ENCODE measurements at places on chromosomes 1 and 21.

GRCh38 chr1:241888232-241888631 is 40.2 kb downstream of the EXO1 start:
- no peak for DNase-seq

DNA sequence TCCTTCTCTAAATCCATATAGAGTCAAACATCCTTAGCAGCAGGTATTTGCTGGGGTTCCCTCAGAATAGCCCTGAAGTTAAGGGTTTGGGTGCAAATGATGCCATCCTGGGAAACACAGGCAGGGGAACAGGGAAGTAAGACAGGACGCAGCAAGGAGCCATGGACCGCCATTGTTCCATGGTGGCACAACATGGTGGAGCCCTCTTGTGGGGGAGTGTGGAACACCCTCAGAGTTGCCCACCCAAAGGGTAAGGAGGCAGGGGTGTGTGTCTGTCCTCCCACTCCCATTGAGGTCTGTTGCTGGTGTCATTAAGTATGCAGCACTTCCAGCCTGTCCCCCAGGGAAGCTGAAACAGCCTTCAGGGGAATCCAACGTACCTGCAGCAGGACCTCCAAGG is 20.4 kb upstream of the RCAN1 start:
- DNase-seq: no peak

DNA sequence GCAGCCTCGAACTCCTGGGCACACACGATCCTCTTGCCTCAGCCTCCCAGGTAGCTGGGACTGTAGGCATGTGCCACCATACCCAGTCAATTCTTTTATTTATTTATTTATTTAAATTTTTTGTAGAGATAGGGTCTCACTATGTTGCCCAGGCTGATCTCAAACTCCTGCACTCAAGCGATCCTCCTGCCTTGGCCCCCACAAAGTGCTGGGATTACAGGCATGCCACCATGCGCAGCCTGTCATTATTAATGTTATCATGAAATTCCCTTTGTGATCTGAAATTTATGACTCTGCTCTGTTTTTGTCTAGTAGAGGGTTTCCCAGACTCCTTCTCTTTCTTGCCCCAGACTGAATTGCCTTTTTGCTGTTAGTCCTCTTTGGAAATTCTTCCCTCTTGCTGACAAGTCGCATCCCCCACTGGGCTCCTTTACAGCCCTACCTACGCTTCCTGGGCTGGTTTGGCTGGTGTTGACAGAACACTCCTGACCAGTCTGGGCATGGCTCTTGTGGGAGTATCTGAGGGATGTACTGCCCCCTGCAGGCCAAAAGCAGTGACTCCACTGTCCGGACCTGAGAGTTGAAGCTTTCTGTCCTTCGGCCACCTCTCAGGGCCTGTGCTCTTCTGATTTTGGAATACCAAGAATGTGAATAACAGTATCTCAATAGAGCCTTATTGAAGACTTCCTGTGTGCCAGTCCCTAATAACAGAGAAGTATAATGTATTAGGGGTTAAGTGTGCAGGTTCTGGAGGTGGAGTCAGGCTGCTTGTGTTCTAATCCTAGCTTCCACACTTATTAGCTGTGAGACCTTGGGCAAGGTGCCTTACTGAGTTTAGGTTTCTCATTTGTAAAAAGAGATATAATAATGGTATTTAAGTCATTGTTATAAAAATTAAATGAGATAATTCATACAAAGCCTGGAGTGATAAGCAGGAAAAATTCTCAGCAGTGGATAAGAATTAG is 28.2 kb downstream of the TCEANC2 start:
- peak; percentile 50 for DNase-seq

GRCh38 chr1:23424293-23425192 is at the start of gene TCEA3:
TSS of gene TCEA3 (minus strand) at chr1:23424748. CDS start at chr1:23424633, 115 bp downstream.
- DNase-seq: peak; percentile 37

- no peak for DNase-seq
Observed at GRCh38 chr1:92095874-92096273, 15.7 kb downstream of the BTBD8 start.

- DNase-seq: peak; percentile 71
Observed at GRCh38 chr1:111920221-111921024, 69.0 kb downstream of the KCND3 start.

GRCh38 chr1:115320377-115320776 is 17.7 kb downstream of the NGF start:
- no peak for DNase-seq

GRCh38 chr1:168320800-168321450 is 40.2 kb downstream of the TBX19 start:
- peak; percentile 87 for DNase-seq

- no peak for DNase-seq
Observed at GRCh38 chr1:8367571-8368194, 49.8 kb downstream of the SLC45A1 start.

- DNase-seq: peak; percentile 99
Observed at GRCh38 chr1:153566414-153567371, 1.0 kb upstream of the S100A2 start.

- no peak for DNase-seq
Observed at GRCh38 chr1:212976586-212976985, 26.2 kb downstream of the VASH2 start.

GRCh38 chr1:217228689-217229088 is 402.2 kb downstream of the GPATCH2 start:
- DNase-seq: no peak

GRCh38 chr21:42834726-42835191 is 44.6 kb downstream of the WDR4 start:
- DNase-seq: no peak

- DNase-seq: no peak
Observed at GRCh38 chr1:111480674-111481073, 6.9 kb downstream of the C1orf162 start.

GRCh38 chr1:100130552-100131077 is 2.1 kb downstream of the SASS6 start:
- DNase-seq: peak; percentile 2

DNA sequence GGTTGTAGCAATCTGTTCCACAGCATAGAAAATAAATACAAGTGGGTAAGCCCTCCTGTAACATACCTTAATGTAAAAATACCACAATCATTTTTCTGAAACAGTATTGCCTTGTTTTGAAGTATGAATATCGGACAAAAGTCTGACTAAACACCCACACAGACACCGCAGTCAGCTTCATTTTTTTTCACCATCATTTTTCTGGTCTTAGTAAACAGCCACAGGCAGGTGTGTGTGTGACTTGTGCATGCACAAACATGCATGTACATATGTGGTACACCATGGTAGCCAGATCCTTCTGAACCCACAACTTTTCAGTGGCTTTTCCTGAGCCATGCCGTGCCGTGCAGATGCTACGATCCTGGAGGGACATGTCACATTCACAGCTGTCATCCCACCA is 261.7 kb downstream of the PCP4 start:
- DNase-seq: no peak

DNA sequence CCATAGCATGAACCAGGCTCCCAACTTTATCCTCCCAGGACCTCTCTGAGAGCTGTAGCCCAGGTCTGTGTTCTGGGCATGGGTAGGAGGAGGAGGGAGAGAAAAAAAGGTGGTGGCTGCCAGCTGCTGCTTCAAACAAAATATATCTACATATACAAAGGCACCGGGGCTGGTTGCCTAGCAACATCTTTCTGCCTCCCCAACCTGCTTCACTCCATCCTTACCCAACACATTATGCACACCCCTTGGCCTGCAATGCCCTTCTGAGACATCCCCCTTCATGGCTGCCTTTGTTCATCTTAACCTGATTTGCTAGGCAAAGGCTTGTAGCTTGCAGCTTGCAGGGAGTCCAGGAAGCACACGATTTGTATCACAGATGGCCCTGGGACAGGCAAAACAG is 27.2 kb upstream of the ATP1A1 start:
- DNase-seq: no peak

DNA sequence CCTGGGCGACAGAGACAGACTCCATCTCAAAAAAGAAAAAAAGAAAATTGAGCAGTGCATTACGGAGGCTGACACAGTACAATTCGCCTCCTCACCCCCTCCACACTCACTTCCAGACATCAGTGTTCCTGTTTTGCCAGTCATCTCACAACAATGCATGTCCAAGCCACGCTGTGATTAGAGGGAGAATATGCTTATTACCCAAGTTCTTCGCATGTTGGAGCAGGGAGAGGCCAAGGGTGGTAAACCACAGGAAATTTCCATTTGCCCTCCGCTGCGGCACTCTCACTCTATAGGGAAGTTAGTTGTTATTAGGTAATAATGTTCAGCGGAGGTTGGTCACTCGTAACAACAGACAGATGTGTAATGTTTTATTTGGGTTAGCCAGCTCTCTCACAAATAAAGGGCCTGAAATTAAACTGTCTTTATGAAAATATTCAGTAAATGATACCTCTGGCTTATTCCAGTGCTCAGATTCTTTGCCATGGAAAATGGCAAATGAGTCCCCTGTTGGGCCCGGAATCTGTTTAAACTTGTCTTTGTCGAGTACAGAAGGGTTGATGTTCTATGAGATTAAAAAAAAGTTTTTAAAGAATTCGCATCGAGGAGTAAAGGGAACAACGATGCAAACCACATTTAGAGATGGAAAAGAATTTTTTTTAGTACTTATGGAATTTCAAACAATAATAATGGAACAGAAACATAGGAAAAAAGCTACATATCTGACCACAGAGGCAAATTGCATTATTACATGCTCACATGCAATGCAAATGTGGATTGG is 33.1 kb downstream of the KCNJ15 start:
- peak; percentile 99 for DNase-seq

DNA sequence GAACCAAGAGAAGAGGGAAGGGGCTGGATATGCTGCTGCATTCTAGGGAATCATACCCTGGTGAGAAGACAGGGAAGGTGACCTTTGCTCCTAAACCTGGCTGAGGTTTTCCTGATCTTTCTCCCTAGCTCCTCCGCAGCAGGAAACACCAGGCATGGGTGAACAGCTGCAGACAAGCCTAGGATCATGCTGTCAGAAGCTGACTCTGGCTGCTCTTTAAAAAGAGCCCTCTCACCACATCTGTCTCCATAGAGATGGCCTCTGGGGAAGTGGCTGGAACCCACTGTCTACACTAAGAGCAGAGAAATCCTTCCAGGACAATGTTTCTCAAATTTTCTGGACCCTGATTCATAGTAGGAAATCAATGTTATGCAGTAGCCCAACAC is 57.6 kb downstream of the CD34 start:
- no peak for DNase-seq

DNA sequence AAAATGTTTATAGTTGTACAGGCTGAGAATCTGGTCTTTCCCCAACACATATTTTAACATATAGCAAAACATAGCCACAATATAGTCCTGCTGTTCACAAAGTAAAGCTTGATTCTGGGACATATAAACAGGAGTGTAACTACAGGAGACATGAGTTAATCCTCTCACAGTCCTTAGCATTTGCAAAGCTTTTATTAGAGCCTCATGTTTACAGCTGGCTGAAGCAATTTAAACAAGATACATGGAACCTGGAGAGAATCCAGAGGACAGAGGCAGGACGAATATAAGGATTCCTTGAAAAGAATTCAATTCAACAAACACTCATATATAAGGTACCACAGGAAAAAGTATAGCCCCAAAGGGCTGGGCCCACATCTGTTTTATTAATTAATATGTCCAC is 163.4 kb downstream of the ADGRL4 start:
- no peak for DNase-seq

GRCh38 chr1:94832446-94832845 is 12.3 kb downstream of the SLC44A3 start:
- no peak for DNase-seq

DNA sequence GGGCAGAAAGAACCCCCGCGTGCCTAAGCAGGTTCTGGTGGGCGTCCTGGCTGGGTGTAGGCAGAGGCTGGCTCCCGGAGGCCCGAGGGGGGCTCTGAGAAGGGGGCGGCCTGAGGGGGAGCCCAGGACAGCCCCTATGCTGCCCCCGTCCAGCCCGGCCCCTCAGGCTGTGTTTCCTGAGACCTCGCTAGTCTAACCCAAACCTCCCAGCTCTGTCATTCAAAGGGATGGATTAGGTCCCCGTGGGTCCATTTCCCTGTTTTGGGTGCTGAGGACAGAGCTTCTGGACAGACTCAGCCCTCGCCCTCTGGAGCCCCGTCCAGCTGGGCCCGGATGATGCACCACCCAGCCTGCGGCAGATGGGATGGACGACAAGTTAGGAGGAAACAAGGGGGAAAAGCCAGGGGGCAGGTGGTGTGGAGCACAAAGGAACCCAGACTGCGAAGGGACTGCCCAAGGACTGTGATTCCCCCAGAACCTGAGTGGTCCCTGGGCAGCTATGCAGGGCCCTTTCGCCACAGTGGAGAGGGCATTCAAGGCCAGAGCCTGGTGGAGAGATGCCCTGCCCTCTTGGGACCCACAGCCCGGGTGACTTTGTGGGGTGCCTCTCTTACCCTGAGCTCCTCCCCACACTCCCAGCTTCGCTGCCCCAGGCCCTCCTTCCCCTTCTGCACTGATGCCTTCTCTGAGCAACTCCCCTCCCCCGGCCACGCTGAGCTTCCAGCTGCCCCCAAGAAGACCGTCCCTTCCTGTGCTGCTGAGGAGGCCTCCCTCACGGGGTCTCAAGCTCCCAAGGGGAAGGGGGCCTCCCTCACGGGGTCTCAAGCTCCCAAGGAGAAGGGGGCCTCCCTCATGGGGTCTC is 2.8 kb downstream of the HES4 start:
- DNase-seq: no peak

- DNase-seq: no peak
Observed at GRCh38 chr21:39674801-39675200, 62.1 kb downstream of the B3GALT5 start.

- DNase-seq: peak; percentile 19
Observed at GRCh38 chr1:236021424-236022135, 43.3 kb downstream of the NID1 start.

GRCh38 chr1:42971841-42972291 is 13.2 kb upstream of the SLC2A1 start:
- DNase-seq: peak; percentile 85

GRCh38 chr1:54158071-54158470 is 5.3 kb upstream of the CDCP2 start:
- peak; percentile 25 for DNase-seq

GRCh38 chr1:17207046-17207445 is 2.1 kb downstream of the PADI1 start:
- no peak for DNase-seq

- DNase-seq: no peak
Observed at GRCh38 chr1:161494091-161494735, 11.0 kb upstream of the FCGR2A start.

- no peak for DNase-seq
Observed at GRCh38 chr1:10517677-10517982, 42.9 kb downstream of the PEX14 start.

GRCh38 chr1:44575396-44575795 is 98.9 kb downstream of the TMEM53 start:
- DNase-seq: no peak

DNA sequence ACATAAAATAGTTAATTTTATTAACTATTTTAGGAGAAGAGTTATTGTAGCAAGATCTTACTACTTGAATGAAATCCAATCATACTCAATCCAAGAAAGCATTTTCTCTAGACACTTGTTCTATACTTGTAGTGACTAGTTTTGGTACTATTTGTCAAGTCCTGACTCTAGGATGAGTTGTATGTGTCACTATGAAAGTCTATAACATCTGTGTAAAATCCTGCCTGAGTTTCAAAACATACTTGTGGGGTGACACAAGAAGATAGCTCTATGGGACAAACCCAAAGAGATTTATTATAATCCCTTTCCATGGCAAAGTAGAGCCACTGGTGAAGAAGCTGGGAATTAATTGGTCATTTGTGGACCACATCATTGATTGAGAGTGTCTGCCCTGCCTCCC is 1042.2 kb upstream of the ADGRL4 start:
- DNase-seq: peak; percentile 23

Measured in fibroblast of skin of back (primary cell).